ENCODE measurements at places on chromosomes 1 and 21.

- no peak for DNase-seq
These were observed 150.3 kb downstream of the HMGB4 start for GRCh38 chr1:34013958-34014737.

- DNase-seq = no peak
These were observed 75.6 kb downstream of the MEGF6 start for GRCh38 chr1:3535732-3536131.

DNA sequence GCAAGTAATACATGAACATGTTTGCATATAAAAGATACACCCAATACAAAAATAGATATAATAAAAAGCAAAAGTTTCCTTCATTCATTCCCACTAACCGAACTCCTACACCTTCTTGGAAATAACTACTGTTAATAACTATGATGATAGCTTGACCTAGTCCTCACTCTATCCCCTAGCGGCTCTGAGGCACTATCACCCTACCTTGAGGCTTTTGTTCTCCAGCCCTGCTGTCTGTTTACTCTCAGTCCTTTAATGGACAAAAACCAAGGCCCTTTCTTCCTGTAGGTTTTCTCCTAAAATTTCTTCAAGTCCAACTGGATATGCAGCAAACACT is 186.6 kb downstream of the SLC35F3 start:
- no peak for DNase-seq

DNA sequence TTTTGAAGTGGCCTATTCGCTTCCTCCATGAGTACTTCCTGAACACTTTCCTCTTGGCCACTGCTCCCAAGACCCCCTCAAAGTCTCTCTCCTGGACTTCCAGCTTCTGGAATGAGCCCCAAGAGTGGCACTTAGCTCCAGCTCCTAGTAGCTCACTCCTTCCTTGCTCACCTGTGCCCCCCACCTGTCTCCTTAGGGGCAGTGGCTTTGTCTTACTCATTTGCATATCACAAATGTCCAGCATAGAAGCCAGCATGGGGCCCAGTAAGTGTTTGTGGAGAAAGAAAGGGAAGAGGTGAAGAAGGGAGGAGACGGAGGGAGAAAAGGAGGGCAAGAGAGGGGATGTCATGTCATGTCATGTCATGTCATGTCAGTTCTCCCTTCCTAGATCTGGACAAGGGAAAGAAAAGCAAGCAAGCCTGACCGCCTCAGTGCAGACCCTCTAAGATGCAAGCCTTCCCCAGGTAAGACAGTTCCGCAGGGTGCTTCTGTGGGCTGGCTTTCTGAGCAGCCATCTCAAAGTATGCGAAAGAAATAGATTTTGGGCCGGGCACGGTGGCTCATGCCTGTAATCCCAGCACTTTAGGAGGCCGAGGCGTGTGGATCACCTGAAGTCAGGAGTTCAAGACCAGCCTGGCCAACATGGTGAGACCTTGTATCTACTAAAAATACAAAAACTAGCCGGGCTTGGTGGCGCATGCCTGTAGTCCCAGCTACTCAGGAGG is 6.9 kb upstream of the MX1 start:
- no peak for DNase-seq

DNA sequence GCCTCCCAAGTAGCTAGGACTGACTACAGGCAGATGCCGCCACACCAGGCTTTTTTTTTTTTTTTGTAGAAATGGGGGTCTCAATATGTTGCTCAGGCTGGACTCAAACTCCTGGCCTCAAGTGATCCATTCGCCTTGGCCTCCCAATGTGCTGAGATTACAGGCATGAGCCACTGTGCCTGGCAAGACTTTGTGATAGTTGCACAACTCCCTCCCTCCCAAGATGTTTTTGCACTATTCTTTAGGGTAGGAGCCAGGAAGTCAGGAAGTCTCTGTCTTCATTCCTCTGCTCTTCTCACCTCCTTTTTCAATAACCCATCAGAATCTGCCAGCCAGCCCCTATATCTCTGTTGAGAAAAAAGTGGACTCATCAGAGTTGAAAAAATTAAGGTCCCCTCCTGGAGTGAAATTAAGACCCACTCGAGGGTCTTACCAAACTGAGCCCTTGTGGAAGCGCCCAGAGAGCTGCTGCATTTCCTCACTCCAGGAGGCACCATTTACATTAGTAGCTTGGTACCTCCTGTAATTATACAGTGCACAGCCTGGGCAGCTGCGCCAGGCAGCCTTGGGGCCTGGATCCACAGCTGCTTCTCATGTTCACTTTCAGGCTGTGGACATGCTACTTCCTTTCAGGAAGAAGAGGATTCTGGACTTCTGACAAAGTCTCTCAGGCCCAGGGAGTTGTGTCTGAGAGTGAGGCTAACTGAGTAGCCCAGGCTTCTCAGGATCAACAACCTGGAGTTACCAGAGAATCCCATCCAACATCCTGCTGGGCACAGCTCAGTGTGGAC is 24.0 kb downstream of the TCEA3 start:
- no peak for DNase-seq

DNA sequence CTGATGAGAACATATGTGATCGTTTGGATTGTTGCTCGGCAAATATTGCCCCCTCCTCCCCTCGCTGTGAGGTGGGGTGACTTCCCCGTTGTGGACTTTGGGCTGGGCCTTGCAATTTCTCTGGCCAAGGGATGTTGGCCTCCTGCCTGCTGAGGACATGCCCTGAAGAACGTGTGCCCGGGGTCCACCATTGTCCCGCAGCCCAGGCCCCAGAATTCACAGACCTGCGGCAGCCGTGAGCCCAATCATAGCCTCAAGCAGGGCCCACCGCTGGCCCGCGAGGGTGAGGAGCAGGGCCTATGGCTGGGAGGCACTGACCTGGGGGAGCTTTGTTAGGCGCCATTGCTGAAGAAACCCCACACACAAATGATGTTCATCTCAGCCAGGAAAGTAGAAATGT is 58.3 kb upstream of the ACTRT2 start:
- no peak for DNase-seq

- DNase-seq = no peak
These were observed 212.4 kb downstream of the FOXD2 start for GRCh38 chr1:47650205-47650604.

DNA sequence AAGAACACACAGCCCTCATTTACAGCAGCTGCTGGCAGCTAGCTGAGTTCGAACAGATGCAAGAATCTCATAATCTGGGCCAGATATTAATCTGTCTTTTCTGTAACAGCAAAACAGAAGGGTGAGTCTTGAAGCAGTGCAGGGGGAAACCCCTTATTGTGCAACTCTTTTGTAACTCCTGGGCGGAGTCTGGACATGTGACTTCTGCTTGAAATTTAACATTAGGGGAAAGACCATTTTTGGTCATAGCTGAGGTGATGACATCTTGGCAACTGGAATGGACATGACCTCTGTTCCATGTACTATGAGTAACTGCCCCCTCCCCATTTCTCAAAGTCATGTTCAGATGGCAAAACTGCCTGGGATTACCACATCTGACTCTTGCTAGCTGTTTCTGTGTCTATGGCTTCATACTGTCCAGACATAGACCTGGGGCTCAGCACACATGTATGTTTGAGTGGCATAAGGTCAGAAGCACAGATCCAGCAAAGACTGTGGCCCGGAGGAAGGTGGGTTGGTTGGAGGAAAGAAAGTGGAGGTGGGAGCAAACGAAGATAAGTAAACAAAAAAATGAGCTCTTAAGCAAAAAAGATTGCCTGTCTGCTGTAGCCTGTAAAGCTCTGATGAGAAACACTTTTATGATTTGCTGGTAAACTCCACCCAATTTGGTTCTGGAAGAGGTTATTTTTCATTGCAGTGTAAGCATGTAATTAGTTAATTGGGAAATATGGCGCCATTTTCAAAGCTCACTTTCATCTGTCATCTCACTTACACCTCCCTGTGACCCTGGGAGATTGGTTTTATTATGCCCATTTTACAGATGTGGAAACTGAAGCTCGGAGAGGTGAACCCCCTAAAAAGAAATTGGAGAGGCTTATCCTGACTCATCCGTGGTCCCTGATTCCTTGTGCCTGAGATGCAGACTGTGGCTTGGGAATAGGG is 26.1 kb downstream of the ETS2 start:
- no peak for DNase-seq

GRCh38 chr1:93888900-93889299 is 9.9 kb upstream of the DNTTIP2 start:
- no peak for DNase-seq

DNA sequence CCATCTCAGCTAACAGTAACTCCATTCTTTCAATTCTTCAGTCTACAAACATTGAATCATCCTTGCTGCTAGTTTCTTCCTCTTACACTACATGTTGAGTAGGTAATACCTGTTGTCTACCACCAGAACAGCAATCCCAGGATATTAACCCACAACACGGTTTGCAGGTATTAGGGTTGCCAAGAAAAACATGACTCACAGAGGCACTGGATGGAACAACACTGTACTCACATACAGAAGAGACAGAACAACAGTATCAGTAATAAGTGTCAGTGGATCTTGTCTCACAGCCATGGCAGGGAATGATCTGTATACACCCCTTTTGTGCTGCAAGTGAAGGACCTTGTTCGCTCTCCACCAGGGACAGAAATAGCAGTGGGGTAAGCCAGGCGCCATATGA is 212.1 kb downstream of the GPR52 start:
- no peak for DNase-seq

DNA sequence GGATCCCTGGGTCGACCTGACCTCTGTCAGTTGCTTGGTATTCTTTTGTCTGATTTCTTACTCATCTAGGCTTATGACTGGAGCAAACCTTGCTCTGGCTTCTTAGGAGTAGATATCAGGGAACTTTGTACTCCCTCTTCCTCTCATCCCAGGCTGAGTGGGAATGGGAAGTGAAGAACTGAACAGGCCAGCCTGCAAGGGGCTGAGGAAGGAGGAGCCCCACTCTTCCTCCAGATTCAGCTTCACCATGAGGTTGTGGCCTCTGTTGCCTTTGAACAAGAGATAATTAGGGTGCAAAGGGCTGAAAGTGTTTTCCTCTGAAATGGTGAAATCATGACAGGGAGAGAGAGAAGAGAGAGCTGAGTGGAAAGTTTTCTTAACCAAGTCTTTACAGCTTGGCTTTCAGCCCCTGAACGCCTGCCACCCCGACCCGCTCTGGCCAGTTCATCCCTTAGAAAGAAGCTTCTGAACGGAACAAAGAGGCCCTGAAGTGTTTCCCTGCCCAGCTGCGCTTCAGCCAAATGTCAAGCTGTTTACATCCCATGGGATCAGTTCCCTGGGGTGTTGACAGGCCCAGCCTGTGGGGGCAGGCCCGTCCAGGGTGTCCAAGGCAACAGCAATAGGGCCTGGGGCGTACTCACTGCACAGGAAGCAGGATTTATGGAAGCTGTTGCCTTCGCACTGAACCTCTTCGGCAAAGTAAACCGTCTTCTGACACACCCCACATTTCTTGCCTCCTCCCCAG is 11.2 kb downstream of the CSRP1 start:
- DNase-seq = no peak

GRCh38 chr1:172898866-172899265 is 151.9 kb downstream of the TNFSF18 start:
- DNase-seq = no peak

DNA sequence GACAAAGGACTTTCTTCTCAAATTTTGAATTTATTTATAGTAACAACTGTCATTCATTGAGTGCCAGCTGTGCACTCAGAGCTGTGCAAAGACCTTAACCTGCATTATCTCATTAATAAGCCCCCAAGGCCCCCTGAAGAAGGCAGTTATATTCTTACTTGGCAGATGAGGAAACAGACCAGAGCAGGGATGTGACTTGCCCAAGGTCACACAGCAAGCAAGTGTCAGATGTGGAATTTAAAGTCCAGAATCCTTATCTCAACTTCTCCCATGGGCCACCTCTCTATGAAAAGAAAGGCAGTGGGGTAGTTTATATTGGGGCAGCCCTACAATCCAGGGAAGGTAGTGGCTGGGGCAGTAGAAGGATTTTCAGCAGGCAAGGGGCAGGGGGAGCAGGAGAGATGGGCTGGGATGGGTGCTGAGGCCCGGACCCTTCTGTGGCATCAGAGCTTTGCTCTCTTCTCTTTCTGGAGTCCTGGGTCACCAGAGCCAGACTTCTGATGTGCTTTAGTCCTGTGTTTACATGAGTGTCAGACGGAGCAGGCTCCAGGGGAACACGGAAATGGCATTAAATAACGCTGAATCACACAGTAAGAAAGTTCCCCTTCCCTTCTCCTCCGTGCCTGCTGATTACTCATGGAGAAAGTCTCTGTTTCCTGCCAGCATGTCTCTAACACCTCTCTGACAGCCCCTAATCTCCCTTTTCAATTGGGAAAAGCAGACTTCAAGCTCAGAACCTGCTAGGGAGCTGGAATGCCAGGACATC is 39.5 kb downstream of the EPHB2 start:
- no peak for DNase-seq

DNA sequence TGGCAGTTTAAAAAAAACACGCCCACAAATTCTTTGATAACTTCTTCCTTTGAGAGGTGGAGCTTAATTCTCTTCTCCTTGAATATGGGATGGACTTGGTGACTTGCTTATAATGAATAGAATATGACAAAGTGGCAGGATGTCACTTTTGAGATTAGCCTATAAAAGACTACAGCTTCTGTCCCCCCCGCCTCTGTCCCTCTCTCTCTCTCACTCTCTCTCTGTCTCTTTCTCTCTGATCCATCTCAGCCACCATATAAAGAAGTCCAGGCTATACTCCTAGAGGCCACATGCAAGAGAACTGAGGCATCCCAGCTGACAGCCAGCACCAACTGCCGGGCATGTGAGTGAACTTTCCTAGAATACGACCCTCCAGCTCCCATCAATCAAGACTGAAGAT is 7.7 kb upstream of the DMBX1 start:
- no peak for DNase-seq

- no peak for DNase-seq
These were observed 46.5 kb upstream of the BEND5 start for GRCh38 chr1:48823168-48823567.

- no peak for DNase-seq
These were observed 542 bp downstream of the GAS5 start for GRCh38 chr1:173867141-173867752.

- DNase-seq = no peak
These were observed 64.8 kb downstream of the NENF start for GRCh38 chr1:212497553-212497952.

DNA sequence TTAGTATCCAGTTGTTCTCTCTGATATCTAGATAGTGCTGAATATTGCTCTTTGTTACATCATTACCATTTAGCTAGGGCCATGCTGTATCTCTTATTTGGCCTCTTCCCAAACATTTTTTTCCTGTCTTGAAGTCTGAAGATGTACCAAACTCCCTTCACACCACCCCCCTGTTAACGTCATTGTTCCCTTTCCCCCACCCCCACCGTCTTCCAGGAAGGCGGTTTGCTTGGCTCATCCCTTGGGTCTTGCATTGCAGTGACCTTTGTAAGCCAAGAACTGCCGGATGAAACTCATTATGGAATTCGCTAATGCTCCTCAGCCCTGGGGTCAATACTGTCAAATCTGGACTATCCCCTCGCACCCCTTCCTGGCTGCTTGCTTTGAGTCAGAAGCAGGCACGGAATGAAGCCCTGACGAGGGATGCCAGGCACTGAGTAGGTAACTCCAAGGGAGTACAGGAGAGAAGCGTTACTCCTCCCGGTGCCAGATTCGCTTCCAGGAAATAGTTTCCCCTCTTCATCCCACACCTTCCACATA is 283.1 kb downstream of the TM2D1 start:
- no peak for DNase-seq
